Psoas muscle (tissue), 8 donors: ENCODE measurements at places on chromosomes 13 and 19. TPM values are rescaled to one million over a fixed set of nuclear protein-coding genes. Genes with fewer than 3 reads are reported as not detected.

DNA sequence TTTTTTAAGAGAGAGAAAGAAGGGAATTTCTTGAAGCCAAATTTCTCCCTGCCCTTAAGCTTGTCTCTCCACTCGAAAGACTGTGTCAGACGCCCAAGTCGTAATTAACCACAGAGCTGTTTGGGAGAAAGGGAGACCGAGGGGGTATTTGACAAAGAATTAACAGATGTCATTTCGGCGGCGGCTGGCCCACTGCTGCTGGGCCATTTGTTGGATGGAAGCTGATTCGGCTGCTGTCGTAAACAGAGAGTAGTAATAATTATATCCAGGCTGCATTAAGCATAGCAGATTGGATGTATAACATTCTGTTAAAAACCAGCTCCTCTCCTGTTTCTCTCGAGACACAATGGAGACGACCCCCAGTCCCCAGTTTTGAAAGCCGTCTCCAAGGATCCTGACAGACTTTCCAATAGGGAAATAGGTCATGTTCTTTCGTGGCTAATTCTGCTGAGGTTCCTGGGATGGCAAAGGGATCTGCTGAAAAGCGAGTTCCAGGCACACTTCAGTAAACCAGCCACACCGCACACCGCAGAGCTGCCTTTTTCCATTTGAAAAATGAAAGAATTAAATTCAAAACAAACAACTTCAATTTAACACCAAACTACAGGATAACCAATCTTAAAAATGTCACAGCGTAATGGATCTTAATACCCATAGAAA is 71.5 kb downstream of the KCTD15 start:
- no peaks in the 10 kb centered on the region for H3K36me3 ChIP-seq
- peaks cover 18% of the 10 kb centered on the region for H3K27me3 ChIP-seq
- no peak for DNase-seq
- H3K27ac ChIP-seq = no peak overlapping the region

DNA sequence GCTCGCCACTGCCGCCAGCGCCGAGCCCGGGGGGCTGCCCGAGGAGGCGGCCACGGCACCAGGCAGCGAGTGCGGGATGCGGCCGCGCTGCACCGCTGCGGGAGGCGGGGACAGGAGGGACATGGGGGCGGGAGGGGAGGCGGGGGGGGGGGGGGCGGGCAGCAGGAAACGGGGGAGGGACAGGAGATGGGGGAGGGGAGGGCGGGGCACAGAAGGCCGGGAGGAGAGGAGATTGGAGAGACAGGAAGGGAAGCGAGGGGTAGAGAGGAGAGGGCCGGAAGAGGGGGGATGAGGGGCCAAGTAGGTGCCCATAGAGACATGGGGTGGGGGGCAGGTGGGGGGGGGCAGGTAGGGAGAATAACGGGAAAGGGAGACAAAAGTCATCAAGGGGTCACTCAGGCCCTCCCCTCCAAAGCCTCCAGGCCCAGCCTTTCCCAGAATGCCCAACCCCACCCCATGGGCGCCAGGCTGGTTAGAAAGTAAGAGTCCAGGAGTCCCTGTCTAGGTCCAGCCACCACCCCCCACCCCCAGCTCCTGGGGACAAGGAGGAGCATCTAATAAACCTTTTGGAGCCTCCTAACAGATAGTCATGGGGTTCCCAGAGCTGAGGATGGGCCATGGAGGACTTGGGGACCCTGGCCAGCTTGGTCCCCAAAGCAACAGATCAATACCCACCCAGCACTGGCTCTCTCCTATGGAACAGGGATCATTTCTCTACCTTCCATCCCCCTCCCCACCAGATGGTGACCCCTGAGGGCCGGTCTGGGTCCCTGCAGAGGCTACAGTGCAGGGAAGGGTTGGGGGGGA is 9.5 kb downstream of the NR2F6 start:
- DNase-seq = no peak
- H3K4me3 ChIP-seq = peak overlapping the region; percentile 72
- H3K36me3 ChIP-seq = peaks cover 3% of the 10 kb centered on the region
- peak overlapping the region; percentile 67 for H3K27ac ChIP-seq

DNA sequence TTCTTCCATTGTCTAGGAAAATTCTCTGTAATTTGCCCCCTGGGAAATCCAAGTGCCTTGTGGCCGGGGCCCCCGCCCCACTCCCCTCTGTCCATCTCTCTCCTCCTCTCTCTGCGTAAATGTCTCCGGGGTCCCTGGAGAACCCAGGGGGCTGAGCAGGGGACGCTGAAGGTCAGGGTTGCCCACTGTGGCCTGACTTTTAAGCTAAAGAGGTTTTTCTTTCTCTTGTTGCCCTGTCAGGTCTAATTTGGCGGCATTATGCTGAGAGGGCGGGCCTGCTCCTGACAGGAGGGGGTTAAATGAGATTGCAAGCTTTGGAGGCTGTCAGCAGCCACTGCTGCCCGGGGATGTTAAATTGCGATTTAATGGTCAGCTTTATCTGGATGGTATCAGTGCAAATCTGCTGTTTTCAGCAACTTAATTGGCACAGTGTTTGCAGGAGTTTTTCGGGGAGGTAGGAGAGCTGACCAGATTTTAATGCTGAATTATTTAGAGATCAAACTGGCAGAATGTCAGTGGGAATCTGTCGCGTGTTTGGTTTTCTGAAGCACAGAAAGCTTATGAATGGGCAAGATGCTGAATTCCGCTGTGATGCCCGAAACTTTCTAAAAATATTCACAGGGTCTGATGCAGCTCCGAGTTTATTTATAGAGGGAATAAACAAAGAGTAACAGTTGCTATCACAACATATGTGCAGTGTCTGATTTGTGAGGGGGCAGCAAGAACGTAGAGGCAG is 93.2 kb upstream of the SOX1 start:
- H3K27ac ChIP-seq = no peak overlapping the region
- no peaks in the 10 kb centered on the region for H3K4me1 ChIP-seq
- no peaks in the 10 kb centered on the region for H3K36me3 ChIP-seq
- peaks cover 55% of the 10 kb centered on the region for H3K27me3 ChIP-seq

DNA sequence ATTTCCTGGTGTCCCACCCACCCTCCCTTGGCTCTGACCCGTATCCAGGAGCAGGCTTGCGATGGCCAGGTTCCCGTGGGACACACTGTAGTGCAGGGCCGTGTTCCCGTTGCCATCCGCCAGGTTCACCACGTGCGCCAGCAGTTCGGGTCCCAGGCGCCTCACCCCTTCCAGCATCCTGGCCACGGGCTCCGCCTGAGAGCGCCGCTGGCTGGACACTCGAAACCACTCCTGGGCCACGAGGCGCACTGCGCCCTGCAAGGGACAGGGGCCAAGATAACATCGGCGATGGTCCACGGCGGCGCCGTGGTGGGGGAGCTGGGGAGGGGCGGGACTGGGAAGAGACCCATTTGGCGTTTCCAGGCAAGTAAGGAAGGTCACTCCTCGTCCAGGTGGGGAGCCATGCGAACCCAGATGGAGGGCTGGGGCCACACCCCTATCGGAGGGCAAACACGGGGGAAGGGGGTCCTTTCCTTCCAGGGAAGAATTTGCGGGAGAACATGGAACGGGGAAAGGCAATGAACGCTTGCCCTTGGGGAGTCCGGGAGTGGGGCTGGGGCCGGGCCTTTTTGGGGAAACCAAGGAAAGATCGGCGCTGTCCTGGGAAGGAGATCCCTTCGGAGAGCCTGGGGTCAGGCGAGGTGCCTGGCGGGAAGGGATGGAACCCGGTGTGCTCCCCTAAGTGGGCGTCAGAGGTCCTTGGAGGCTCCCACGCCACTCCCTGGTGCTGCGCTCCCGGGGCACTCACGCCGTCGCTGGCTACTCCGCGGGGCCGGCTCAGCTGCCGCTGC is 9.9 kb downstream of the KANK3 start:
- H3K4me1 ChIP-seq = peaks cover 16% of the 10 kb centered on the region
- no peaks in the 10 kb centered on the region for H3K36me3 ChIP-seq

DNA sequence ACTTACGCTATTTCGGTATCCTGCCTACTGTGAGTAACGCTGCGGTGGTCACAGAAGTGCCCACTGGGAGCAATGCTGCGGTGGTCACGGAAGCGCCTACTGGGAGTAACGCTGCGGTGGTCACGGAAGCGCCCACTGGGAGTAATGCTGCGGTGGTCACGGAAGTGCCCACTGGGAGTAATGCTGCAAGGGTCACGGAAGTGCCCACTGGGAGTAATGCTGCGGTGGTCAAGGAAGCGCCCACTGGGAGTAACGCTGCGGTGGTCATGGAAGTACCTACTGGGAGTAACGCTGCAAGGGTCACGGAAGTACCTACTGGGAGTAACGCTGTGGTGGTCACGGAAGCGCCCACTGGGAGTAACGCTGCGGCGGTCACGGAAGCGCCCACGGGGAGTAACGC is 52.1 kb upstream of the SOX1 start:
- no peak overlapping the region for H3K4me3 ChIP-seq
- no peaks in the 10 kb centered on the region for H3K27me3 ChIP-seq
- H3K36me3 ChIP-seq = no peaks in the 10 kb centered on the region
- DNase-seq = no peak
- H3K27ac ChIP-seq = no peak overlapping the region
- H3K4me1 ChIP-seq = no peaks in the 10 kb centered on the region

DNA sequence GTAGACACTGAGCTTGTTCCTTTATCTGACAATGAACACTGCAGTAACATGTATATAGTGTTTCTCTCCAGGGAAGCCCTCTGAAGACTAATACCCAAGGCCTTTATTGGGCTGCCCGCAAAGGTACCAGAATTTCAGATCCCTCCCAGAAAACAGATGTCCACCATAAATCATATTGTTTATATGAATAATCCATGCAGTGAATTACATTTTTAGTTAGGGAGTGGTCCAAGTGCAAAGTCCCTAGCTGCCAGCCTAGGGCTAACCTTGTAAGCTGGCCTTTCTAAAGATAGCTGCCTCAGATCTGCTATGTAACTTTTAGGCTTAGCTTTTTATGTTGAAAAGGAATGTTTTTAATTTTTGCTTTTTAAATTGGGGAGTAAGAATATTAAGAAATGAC is 44.7 kb downstream of the TDRD3 start:
- no peak overlapping the region for H3K4me3 ChIP-seq
- peaks cover 8% of the 10 kb centered on the region for H3K36me3 ChIP-seq
- no peak for DNase-seq
- H3K27me3 ChIP-seq = no peaks in the 10 kb centered on the region
- H3K27ac ChIP-seq = no peak overlapping the region

DNA sequence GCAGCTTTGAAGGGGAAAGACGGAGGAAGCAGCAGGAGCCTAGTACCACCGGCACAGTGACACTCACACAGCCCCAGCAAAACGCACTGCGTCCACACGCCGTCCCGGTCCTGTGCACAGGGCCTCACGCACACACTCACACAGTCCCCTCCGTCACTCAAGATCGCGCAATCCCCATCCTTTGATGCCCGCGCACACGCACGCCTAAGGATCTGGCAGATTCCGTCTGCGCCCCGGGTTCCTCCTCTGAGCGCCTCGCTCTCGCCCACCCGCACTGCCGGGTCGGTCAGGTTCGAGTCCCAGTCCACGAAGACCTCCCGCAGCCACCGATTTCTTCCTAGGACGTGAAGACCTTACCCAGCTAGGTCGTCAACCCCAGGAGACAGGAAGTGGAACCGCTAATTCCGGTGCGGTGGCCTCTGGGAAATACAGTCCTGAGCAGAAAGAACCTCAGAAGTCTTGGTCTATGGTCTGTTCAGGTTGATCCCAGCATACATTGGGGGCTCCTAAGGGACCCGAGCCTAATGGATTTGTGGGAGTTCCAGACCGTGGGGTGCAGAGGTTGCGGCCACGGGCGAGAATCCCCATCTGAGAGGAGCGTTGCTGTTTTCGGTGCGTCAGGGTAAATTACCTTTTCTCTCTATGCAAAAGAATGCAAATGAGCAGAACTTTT is at the start of gene ZNF780B:
Gene ZNF780B, minus strand, starts transcription at position 400 of the 673 bp plus-strand sequence. CDS start 5,899 bp downstream, outside the sequence.
- no peaks in the 10 kb centered on the region for H3K27me3 ChIP-seq
- H3K4me1 ChIP-seq = peaks cover 10% of the 10 kb centered on the region
- peak within 1 kb of the TSS; percentile 84 for H3K27ac ChIP-seq
- peak within 1 kb of the TSS; percentile 87 for H3K4me3 ChIP-seq
- peak; percentile 64 for DNase-seq

DNA sequence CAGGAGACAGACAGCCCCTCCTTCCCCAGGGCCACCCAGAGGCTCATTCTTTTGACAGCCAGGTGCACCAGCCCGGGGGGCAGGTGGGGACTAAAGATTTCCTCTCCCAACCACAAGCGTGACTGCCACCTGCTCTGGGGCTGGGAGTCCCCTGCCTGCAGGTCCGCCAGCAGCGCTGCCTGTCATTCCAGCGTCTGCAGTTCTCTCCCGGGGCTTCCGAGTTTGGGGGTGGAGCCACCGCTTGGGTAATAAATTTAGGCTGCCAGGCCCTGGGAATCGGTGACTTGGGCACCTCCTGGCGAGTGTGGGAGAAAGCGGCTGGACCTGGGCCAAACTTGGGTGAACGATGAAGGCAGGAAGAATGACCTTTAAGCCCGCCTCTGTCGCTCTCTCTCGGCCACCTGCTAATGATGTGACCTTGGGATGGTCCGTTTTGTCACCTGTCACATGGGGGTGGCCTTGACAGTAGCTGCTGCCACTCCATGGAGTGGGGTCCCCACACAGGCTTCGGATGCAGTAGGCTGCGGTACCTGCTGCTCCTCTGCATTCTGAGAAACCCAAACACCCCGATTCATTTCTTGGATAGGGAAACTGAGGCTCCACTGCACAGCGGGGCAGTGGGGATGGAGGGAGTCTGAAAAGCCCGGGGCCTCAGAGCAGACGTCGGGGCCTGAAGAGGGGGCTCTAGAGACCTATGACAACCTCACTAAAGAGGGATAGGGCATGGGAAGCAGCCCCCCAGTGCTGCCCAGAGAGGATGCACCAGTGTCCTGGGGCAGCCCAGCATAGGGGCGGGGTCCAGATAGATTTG is 12.8 kb downstream of the FUT6 start:
- no peaks in the 10 kb centered on the region for H3K36me3 ChIP-seq
- H3K4me3 ChIP-seq = no peak overlapping the region
- no peaks in the 10 kb centered on the region for H3K4me1 ChIP-seq
- H3K27ac ChIP-seq = no peak overlapping the region

GRCh38 chr13:113555141-113555540 is 29.4 kb upstream of the TFDP1 start:
- H3K4me3 ChIP-seq = no peak overlapping the region
- H3K4me1 ChIP-seq = no peaks in the 10 kb centered on the region
- H3K27ac ChIP-seq = no peak overlapping the region
- H3K27me3 ChIP-seq = peaks cover 2% of the 10 kb centered on the region
- peaks cover 23% of the 10 kb centered on the region for H3K36me3 ChIP-seq
- no peak for DNase-seq

GRCh38 chr19:7895565-7895964 is 7.3 kb downstream of the LRRC8E start:
- no peak overlapping the region for H3K27ac ChIP-seq
- no peaks in the 10 kb centered on the region for H3K27me3 ChIP-seq
- no peak overlapping the region for H3K4me3 ChIP-seq
- peaks cover 5% of the 10 kb centered on the region for H3K4me1 ChIP-seq

IL11 gene
- total RNA-seq = not detected

CABP5 gene
- not detected for total RNA-seq

DMRTC2 gene
- total RNA-seq = not detected

HCST gene
- total RNA-seq = 1.7 TPM

MED25 gene
- total RNA-seq = 76.8 TPM
